CD4-positive, alpha-beta memory T cell (primary cell): ENCODE measurements at places on chromosomes 3 and 15.

GRCh38 chr3:158522221-158523136 is 48.5 kb upstream of the MLF1 start:
- no peak for DNase-seq

DNA sequence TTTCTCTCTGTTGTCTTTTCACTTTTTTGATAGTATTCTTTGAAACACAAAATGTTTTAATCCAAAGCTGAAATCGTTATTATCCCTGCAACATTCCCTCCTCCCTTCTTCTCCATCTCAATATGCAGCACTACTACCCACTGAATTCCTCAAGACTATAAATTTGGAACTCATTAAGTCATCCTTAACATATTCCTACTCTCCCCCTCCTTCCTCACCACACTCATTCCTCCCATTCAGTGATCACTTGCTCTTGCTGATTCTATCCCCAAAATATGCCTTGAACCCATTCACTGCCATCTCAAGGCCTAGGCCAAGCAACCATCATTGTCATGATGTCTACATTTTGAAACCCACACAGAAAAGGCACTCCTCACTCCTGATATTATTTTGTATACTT is 2.4 kb upstream of the PIK3R4 start:
- DNase-seq, result no peak

- no peak for DNase-seq
Measured at GRCh38 chr3:160174621-160175020, 50.6 kb upstream of the C3orf80 start.

- DNase-seq, result no peak
Measured at GRCh38 chr3:149470381-149470780, 4.1 kb upstream of the TM4SF4 start.

DNA sequence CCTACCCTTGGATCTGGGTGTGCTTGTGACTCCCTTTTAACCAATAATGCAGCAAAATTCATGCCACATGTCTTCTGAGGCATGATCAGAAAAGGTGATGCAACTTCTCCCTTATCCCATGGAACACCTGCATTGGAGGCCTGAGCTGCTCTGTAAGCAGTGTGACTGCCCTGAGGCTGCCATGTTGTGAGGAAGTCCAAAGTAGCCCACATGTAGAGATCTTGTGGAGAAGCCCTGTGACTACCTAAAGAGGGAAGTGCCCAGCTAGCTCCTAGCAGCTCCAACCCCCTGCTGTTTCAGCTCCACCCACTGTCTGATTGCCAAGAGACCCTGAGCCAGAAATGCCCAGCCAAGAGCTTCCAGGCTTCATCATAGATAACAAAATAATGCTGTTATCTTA is 6.4 kb upstream of the NR1D2 start:
- no peak for DNase-seq

DNA sequence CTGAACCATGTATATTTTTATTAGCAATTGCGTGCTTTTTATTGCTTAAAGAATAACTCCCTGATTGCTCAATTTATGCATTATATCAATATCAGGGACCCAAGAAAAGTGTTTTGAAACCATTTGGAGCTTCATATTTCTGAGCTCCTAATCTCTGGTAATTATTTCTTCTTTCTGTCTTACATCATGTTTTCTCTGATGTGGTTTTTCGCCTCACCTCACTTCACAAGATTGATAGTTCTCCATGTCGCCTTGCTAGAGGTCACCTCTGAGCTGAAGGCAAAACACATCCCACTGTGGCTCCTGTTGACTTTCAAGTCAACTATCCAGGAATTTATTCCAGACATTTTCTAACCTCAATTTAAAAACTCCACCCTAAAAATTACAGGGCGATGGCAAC is 837.4 kb downstream of the CADM2 start:
- no peak for DNase-seq

GRCh38 chr3:127276396-127276795 is 11.4 kb downstream of the PRR20G start:
- DNase-seq, result no peak

DNA sequence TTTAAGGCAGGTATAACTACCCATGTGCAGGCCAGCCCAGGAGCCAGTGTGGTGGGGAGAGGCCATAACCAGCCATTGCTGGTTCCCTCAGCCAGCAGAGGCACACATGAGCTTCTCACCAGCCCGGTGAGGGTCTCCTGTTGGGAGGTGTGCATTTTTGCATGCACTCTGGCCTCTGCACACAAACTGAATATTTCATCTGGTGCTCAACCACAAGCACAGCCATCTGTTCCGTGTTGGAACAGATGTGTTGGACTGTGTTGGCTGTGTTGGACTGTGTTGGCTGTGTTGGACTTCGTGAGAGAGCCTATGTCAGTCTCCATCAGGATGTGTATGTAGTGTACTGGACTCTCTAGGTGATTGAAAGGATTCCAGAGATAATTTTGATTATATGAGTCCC is 67.2 kb downstream of the RPL39L start:
- DNase-seq, result no peak

DNA sequence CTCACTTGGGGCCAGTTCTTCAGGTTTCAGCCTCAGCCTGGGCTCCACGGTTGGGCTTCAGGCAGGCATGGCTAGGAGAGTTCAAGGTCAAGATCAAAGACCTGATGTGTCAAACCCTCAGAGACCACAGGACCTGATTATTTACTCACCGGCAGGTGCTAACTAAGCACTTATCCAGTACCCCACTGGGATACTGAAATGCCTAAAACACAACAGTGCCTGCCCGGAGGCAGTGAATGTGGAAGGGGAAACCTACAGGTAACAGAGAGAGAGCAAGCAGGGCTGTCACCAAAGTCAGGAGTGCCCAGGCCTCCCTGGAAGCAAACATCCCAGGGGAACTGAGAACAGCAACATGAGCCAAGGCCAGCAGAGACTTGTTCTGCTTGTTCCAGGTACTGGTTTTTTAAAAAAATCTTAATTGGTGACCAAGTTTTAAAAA is 6.7 kb downstream of the IDH2 start:
- no peak for DNase-seq

- no peak for DNase-seq
Measured at GRCh38 chr15:86392296-86392695, 312.6 kb downstream of the AGBL1 start.

- no peak for DNase-seq
Measured at GRCh38 chr3:184002469-184002868, 15.2 kb downstream of the ABCC5 start.
